CD8-positive, alpha-beta memory T cell (primary cell): ENCODE measurements at places on chromosomes 1 and 21. TPM values are rescaled to one million over a fixed set of nuclear protein-coding genes. Genes with fewer than 3 reads are reported as not detected.

The OR2M3 gene
- total RNA-seq, result not detected

DNA sequence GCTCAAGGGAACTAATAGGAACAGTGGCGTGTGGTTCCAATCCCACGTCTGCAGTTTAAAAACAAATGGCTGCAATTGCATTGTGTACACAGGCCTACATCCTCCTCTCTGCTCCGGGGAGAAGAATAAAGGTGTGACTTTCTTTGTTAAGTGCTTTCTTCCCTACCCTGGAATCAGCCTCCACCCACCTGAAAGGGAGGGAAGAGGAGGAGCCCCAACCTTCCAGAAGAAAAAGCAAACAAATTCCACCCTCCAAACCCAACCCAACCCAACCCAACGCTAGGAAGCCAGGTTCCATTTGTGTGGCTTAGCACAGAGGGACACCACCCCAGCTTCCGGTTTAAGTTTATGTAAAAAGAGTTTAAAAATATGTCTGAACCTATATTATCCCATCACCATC, 11.8 kb upstream of the BACE2 start:
- DNase-seq, result no peak
- no peaks in the 10 kb centered on the region for H3K27me3 ChIP-seq
- H3K36me3 ChIP-seq, result no peaks in the 10 kb centered on the region
- H3K27ac ChIP-seq, result no peak overlapping the region
- H3K4me1 ChIP-seq, result no peaks in the 10 kb centered on the region
- H3K4me3 ChIP-seq, result no peak overlapping the region

- H3K27ac ChIP-seq, result no peak overlapping the region
- no peaks in the 10 kb centered on the region for H3K36me3 ChIP-seq
- DNase-seq, result no peak
- no peaks in the 10 kb centered on the region for H3K4me1 ChIP-seq
Observed at GRCh38 chr1:224681816-224682215, 65.7 kb downstream of the CNIH3 start.

DNA sequence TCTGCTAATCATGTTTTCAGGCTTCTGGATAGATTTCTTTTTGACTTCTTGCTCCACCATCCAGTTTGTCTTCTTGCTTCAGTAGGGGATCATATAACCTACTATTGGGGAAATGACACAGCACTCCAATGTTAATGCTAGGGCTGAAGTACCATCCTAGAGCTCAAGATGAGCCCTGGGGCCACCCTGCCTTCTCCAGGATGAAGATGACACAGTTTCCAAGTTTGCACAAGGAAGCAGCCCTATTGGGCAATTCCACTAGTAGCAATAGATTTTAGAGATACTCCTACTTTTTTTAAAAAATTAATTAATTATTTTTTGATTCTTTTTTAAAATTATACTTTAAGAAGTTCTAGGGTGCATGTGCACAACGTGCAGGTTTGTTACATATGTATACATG, 11.3 kb upstream of the KLF18 start:
- no peak for DNase-seq
- no peaks in the 10 kb centered on the region for H3K36me3 ChIP-seq
- H3K27ac ChIP-seq, result no peak overlapping the region
- H3K27me3 ChIP-seq, result no peaks in the 10 kb centered on the region

DNA sequence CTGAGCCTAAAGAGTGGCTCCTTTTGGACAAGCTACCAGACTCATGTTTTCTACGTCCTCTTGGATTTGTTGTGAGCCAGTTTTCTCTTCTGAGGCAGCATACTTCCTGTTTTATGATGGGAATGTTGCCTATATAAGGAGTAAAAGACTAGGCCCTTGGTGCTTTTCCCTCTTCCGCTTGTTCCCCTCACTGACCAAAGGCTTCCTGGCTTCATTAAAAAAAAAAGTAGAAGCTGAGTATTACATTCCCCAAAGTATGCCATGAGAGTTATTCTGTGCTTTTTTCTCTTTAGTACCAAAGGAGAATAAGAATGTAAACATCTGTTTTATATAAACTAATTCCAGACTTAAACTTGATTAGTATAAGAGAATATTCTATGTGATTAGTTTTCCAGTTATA, 6.5 kb upstream of the HMCN1 start:
- no peaks in the 10 kb centered on the region for H3K36me3 ChIP-seq
- no peak for DNase-seq
- no peaks in the 10 kb centered on the region for H3K27me3 ChIP-seq
- no peak overlapping the region for H3K27ac ChIP-seq

DNA sequence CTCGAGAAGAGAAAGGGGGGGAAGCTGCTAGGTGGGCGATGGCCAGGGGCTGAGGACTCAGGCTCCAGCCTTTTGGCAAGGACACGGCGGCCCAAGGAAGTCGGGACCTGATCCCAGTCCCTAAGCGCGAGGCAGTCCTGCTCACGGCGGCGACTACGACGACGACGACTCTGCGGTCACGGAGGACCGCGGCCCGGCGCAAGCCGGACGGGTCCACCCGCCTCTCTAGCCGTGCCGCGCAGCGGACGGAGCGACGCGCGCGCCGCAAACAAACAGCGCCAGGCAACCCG, 401 bp downstream of the WNT9A start:
- no peaks in the 10 kb centered on the region for H3K36me3 ChIP-seq
- H3K4me1 ChIP-seq, result peaks cover 6% of the 10 kb centered on the region
- no peak for DNase-seq
- peaks cover 11% of the 10 kb centered on the region for H3K27me3 ChIP-seq
